ENCODE measurements at places on chromosomes 2 and 18.

DNA sequence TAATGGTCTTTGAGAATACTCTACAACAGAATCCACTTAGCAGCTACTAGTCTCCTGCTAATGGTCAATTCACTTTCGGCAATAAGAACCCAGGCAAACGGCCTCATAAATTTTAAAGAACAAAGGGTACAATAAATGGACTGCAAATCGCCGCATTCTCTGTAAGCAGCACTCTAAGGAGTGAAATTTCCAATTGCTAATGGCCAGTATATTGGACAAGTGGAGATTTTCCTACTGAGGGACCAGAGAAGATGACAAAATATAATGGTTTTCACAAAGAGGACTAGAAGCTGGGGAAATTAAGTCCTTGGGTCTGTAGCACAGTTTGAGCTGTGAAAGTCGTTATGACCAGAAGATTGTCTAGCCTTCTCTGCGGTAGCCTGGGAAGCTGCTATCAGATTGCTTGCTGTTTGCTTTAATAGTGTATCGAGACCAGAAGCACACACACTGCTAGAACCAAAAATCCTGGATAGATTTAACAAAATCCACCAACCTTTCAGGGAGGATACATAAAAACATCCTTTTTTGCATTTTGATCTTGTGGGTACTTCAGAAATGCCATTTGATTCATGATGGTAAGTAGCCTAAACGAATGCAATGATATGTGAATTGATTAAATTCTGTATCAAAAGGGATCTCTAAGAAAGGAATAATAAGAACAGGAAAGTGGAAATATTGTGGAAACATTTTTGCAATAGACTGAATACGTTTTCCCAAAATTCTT lies 53.6 kb upstream of the ATP8B1 start:
- no peak for DNase-seq

DNA sequence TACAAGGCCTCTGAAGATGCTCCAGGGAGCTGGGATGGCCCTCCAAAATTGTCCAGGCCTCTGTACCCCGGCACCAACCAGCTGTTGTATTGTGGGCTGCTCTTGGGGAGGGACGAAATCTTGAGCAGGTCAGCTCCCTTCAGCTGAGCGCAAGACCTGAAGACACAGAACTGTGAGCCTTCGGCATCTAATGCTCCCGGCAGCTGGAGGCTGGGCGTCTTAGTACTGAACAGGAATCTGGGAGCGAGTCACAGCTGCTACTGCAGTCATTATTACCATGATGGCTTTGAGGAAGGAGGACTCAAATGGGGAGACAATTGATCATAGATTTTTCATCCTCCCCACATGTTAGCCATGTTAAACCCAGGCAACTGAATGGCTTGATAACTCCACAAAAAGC lies 83.0 kb upstream of the LTBP1 start:
- no peak for DNase-seq

DNA sequence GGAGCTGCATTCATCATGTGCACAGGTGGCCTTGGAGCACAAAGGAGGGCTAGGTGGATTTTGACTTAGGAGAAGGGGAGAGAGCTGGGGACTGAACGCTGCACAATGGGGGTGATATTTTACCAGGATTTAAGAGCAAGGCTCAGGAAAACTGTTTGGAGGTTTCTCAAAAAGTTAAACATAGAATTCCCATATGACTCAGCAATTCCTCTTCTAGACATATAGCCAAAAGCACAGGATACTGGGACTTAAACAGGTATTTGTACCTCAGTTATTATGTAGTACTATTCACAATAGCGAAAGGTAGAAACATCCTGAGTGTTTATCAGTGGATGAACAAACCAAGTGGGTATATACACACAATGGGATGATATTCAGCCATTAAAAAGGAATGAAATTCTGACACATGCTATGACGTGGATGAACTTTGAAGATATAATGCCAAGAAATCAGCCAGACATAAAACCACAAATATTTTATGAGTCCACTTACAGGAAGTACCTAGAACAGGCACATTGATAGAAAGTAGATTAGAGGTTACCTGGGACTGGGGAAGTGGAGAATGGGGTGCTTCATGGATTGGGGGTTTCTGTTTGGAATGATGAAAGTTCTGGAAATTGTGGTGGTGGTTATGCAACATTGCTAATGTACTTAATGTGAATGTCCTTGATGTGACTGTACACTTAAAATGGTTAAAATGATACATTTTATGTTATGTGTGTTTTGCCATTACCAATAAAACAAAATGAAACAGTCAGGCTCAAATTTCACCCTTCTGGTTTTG lies 216.9 kb downstream of the HAUS1 start:
- no peak for DNase-seq

DNA sequence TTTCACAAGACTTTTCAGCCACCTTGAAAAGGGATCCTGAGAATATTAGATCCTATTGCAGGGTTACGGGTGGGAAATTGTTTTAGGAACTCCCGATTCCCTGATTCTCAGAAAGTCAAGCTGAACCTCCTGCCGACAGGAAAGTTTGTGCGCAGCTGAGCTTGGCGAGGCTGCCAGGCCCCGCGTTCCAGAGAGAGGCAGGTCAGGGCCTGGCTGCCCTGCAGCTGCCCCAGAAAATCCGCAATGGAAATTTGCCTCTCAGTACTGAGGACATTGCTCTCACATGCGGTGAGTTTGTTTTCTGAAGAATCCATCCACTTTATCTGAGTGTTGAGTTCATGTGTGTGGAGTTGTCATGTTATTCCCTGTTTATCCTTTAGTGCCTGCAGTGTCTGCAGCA lies 144.2 kb downstream of the RTP5 start:
- no peak for DNase-seq

DNA sequence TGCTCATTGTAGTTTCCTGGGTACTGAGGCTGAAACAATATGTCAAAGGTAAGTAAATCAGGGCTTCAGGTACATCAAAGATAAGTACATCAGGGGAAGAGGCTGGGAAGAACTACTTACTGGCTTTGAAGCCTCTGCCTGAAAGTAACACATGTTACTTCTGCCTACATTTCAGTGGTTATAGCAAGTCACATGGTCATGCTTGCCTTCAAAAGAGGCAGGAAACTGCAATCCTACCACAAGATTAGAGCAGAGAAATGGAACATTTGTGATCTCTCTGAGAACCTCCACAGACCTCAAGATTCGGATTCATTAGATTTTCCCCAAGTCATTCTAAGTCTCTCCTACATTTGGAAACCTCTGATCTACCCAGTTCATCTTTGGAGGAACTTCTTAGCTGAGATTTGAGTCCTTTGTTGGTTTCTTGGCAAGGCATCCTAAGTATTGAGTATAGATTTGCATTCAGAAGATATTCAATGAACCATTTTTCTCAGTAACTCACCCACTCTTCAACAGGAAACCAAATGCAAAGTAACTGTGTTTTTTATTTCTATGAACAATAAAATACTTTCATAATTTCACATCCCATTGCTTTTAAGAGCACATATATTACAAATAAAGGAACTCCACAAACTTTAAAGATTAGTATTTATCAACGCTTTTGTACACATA lies 48.5 kb upstream of the CCDC195 start:
- DNase-seq = no peak

DNA sequence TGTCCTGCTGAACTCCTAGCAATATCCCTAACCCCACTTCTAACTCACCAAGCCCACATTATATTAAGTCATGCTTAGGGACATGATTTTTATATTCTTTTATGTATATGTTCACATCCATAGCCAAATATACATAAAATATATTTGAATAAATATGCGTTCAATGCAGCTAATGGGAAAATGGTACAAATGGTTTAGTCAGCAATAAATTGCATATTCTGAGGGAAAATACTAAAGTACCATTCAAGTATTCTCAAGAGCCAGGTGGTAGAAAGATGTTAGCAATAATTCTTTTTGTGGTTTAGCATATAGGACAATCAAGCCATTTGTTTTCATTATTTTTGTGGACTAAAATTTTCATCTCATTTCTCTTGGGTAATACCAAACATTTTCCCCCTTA lies 306.0 kb downstream of the TDRD15 start:
- no peak for DNase-seq

GRCh38 chr2:177906041-177906718 lies 166.4 kb downstream of the PDE11A start:
- peak; percentile 2 for DNase-seq

DNA sequence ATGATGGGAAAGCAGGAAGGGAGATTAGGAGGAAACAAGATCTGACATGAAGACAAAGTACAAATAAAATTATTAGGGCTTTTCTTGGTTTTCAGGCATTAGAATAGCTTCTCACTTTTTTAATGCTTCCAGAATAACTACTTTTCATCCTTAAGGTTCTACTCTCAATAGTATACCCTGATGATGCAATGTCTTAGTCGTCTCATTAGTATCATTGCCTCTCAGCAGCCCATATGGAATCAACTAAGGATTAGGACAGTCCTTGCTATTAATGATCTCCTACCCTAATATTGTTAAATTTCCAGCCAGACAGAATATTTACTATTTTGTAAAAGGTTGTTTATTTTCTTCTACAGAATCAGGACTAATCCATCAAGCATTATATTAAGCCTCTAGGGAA lies 55.9 kb downstream of the RELCH start:
- DNase-seq = no peak
